AG10803 (cell line): ENCODE measurements at places on chromosomes 1 and 21.
A peak's percentile ranks its signal among the peaks of the same experiment; 100 is the strongest.

DNA sequence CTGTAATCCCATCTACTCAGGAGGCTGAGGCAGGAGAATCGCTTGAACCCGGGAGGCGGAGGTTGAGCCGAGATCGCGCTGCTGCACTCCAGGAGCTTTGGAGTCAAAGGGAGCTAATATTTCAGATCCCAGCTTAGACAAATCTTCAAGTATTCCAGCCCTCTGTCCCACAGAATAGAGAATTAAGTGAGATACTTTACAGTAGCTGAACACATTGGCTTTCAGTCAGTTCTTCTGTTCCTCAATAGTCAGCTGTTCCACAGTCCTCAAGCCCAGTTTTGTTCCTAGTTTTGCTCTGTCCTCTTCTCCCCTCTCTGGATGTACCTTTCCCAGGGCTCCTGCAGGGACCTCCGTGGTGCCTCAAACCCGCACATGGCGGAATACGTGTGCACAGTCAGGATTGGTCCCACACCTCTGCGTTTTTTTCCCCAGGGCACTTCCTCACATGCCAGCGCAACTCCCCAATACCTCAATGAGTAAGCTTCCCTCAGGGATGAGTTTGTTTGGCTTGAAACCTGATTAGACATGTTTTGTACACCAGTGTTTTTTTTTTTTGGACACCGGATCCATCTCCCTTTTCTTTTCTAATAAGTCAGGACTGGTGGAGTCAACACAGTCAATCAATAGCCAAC, 1.2 kb downstream of the MFN2 start:
- DNase-seq, result no peak

- DNase-seq, result peak; percentile 5
Measured at GRCh38 chr21:17726047-17726829, 92.9 kb downstream of the C21orf91 start.

GRCh38 chr1:186325239-186325638, 49.8 kb downstream of the TPR start:
- DNase-seq, result peak; percentile 25

GRCh38 chr1:109498161-109498801, 4.4 kb downstream of the CYB561D1 start:
- no peak for DNase-seq

- DNase-seq, result peak; percentile 68
Measured at GRCh38 chr1:192904438-192904895, 95.6 kb downstream of the RGS2 start.

- DNase-seq, result no peak
Measured at GRCh38 chr1:115142616-115143015, 53.3 kb upstream of the TSPAN2 start.

DNA sequence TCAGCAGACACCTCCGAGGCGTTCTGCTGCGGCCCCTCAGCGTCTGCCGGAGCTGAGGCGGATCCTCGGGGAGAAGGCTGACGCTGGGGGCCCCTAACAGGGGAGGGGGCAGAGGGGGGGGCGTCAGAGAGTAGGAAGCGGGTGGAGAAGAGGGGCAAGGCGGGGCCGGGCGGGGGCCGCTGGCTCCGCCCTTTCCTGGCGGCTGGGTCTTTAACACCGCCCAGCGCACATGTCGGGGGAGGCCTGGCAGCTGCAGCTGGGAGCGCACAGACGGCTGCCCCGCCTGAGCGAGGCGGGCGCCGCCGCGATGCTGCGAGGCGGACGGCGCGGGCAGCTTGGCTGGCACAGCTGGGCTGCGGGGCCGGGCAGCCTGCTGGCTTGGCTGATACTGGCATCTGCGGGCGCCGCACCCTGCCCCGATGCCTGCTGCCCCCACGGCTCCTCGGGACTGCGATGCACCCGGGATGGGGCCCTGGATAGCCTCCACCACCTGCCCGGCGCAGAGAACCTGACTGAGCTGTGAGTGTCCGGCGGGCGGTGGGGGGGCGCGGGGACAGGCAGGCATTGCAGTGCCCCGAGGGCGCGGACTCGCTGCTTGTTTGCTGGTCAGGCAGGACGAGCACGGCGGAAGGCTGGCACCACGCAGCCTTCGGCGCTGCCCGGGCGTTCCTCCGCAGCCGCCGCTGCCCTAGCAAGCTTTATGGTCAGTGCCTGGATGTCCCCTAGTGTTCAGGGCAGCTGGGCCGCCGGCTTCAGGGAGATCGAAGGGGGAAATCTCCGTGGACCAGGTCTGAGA, at the start of gene NTRK1:
TSS of gene NTRK1 (plus strand) at position 238 of the 796 bp plus-strand sequence. CDS start at position 308, 70 bp downstream.
- DNase-seq, result peak; percentile 10

- peak; percentile 82 for DNase-seq
Measured at GRCh38 chr1:92858564-92859399, 26.9 kb downstream of the RPL5 start.

DNA sequence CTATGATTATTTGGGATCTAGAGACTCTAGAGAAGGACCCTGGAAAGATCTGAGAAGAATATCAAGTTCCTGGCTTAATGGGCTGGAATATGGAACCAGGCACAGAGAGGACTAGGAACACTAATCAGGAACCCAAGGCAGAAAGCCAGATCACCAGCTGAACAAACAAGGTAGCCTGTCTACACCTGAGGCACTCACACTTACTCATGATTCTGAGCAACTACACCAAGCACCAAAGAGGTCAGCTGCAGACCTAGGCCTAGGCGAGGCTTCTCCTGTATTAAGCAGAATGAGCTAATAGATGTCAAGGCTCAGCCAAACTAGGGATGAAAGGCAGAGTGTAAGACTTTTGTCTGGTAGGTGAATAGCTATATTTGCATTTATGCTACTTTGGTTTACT, 368.1 kb downstream of the LTN1 start:
- no peak for DNase-seq

DNA sequence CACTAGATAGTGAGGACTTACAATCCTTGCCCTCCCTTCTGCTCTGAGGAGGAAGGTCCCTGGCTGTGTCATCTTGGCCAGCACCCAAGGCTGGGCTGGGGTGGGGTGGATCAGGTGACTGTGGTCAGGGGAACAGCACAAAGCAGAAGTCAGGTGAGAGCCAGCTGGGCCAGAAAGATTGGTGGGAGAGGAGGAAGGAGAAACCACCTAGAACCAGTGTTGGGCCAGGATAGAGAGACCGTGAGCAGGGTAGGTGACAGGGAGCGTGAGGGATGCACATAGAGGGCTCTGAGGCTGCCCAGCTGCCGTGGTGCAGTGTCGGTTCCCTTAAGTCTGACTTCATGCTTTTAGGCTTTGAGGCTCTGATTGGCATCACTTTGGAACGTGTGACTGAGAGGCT, 22.7 kb downstream of the NCF2 start:
- peak; percentile 12 for DNase-seq

DNA sequence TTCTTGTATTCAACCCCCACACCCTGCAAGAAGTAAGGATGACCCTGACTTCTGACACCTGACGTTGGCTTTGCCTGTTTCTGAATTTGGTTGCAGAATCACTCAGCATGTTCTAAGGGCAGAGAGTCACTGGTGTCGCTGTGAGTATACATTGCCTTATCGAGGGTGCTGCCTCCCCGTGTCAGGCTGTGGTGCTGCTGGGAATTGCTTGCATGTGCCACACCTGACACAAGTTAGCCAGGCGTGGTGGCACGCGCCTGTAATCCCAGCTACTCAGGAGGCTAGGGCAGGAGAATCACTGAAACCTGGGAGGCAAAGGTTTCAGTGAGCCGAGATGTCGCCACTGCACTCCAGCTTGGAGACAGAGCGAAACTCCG, 45.9 kb downstream of the WDR4 start:
- DNase-seq, result no peak
